T-helper 17 cell (primary cell): ENCODE measurements at places on chromosomes 7 and 10.

DNA sequence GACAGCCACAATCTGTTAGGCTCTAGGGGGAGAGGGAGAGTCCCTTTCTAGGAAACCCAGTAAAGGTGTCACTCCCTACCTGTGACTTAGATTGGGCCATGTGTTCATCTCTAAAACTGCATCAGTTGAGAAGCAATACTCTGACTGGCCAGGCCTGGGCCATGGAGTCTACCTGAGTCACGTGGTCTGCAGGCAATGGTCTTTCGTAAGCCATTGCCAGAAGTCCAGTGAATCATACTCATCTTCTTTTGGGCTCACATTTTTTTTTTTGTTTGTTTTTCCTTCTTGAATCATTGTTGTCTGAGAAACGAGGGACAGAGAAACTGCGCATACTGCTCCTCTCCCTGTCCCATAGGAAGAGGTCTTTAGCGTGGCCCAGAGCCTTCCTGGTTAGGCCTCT lies 215.6 kb downstream of the CCSER2 start:
- DNase-seq, result no peak

DNA sequence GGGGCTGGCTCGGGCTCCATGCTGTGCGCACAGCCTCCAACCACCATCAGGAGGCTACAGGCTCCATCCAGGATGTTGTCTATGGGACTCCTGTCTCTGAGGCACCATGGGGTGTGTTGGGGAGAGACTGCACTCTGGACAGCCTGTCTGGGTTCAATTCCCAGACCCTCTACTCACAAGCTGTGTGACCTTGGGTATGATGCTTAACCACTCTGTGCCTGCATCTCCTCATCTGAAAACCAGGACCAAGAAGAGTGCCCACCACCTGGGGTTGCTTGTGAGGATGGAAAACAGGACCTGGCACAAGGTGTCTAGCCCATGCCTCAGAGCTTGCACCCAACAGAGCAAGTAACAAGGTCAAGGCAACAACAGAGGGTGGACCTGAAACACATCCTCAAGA lies 109.8 kb downstream of the KCNMA1 start:
- DNase-seq, result no peak

DNA sequence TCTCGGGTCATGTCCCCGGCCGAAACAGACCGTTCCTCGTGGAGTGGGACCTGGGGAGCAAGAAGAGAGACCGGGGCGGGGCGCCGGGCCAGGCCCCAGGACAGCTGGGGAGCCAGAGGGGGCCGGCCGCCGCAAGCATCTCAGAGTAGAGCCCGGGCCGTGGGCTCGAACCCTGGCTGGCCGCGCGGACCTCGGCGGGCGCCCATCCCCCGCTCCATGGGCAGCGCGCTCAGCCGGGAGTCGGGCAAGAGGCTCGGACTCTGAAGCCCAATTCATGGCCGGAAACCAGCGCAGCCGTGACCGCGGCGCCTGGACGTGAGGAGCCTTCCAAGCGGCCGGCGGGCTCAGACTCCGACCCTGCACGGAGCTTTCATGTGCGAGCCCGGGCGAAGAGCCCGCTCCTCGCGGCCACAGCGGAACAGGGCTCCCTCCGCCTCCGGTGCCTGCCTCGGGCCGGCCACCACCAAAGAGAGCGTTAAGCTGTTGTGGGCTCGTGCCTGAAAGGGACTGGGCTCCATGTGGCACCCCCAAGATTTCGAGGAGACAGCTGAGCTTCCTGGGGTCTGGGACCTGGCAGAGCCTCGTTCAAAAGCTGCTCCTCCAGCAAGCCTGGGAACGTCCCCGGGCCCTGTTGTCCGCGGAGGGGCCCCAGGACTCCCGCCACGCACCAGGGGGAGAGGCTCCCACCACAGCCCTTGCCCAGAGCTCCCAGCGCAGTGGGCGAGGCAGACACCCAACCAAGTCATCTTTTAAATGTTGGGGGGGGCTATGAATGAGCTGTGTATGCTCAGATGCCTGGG lies 757 bp upstream of the GRID1 start:
- no peak for DNase-seq

DNA sequence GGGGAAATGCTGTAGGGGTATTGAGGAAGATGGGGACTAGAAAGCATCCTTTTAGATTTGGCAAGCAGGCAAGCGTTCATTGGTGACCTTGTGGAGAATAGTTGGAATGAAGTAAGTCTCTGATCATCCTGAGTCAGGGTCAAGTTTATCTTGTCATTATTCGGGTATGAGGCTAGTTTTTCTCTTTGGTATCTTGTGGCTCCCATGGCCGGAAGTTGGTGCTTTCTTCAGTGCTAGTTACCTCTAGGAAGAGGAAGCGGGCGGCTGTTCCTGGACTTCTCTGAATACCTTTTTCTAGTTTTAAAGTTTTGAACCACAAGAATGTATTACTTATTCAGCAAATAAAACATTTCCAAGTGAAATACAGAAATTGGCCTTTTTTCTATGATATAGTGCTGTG lies 9.2 kb downstream of the CREM start:
- DNase-seq, result no peak

DNA sequence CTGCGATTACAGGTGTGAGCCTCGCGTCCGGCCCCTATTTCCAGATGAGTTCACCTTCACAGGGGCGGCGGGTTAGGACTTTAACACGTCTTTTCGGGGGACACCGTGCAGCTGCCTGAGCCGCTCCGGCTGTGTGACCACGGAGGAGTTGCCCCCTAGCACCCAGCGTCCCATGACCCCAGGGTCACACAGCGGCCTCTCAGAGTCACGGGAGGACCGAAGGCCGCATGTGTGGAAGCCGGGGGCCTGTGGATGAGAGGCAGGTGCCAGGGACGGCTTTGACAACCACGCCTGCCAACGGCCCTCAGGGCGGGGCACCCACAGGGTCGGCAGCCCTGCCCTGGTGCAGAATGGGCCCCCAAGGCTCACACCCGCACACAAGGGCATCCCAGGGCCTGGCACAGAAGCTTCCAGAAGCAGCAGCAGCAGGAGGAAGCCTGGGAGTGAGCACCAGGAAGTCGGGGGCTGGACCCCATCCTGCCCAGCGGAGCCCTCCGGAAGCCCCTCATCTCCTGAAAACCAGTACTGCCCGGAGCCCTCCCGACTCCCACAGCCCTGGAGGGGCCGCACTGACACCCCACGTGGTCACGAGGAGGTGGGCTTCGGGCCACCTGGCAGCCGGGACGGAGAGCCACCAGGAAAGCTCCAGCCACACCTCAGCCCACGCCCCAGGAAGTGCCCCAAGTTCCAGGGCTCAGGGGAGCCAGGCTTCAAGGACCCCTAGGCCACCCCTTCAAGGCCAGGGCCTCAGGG lies 32.7 kb downstream of the ADAP1 start:
- DNase-seq, result no peak

DNA sequence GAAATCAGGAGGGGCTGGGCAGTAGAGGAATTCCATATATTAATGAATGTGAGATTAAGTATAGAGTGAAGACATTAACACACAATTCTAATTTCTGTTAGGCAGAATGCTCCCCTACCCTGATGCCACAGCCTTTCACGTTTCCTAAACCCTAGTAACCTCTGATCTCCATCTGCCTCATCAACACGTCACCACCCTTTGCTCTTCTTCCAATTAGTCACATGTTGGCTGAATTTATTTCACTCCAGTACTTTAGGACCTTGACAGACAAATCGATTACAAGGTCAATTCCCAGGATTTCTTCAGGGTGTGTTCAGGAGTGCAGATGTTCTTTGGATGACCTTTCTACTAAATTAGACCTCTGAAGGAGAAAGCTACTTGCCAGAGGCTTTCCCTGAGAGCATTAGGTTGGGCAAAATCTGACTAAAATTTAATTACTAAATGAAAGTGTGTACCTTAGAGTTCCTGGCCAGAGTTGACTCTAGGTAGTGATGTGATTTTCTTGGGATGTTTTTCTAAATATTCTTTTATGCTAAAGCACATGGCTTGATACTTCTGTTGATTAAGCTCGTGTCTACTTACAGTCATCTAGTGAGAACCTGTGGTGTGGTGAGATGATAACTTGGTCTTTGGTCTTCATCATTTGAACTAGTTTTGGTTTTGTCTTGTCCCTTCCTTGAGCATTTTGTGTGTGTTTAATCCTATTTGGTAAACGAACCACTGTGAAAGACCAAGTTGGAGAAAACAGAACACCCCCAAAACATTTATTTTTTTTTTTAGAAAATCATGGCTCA lies 12.7 kb downstream of the AGR2 start:
- no peak for DNase-seq

DNA sequence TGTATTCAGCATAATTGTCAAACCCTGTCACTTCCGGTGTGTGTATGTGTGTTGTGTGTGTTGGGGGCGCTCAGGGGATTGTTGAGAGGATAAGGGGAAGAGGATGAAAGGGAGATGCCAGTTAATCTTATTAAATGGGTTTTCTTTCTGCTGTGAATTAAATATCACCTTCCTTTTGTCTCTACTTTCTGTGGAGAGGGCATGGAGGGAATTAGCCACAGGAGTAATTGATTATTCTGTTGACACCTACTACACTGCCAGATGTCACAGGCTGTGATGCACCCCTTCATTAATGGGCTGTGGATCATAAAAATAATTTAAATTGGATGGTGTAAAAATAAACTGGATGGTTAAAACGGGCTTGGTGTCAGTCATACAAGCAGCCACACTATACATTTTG lies 311.9 kb downstream of the MDFIC start:
- no peak for DNase-seq

- no peak for DNase-seq
Observed at GRCh38 chr7:90846192-90846591, 250.1 kb downstream of the CDK14 start.

DNA sequence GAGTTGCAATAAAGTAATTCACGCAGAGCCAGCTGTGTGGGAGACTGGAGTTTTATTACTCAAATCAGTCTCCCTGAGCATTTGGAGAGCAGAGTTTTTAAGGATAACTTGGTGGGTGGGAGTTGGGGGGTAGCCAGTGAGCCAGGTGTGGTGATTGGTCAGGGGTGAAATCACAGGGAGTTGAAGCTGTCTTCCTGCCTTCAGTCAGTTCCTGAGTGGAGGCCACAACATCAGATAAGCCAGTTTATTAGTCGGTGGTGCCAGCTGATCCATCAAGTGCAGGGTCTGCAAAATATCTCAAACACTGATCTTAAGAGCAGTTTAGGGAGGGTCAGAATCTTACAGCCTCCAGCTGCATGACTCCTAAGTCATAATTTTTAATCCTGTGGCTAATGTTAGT lies 3.3 kb upstream of the CYP51A1 start:
- no peak for DNase-seq

- DNase-seq, result no peak
Observed at GRCh38 chr10:69045441-69046300, 42.2 kb upstream of the SRGN start.

- no peak for DNase-seq
Observed at GRCh38 chr10:132316133-132316532, 8.4 kb upstream of the STK32C start.

DNA sequence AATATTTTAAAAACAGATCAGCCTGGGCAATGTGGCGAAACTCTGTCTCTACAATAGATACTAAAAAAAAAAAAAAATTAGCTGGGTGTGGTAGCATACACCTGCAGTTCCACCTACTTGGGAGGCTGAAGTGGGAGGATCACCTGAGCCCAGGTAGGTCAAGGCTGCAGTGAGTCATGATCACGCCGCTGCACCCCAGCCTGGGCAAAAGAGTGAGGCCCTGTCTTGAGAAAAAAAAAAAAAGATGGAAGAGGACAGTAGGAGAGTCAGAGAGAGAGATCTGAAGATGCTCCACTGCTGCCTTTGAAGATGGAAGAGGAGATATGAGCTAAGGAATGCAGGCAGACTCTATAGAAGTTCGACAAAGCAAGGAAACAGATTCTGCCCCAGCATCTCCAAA lies 181.9 kb downstream of the CALN1 start:
- DNase-seq, result no peak

DNA sequence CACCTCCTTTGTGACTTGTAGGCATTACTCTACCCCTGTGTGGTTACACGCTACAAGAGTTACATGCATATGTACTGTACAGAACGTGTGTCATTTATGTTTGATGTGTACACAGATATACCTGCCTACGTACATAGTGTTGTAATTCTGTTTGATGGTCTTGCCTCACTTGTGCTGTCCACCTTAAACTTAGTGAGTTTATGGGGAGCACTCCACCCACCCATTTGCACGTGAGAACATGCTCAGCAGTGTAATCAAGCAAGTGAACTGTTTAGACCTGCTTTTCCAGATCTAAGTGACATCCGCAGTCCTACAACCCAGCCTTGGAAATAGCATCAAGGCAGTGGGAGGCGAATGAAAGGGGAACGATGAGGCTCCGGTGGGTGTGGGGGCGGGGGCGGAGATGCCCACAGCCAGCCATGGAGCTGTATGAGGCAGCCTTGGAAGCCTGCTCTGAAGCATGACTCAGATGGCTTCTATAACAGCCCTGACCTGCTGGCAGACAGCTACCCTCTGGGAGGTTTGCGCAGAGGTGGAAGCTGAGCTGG lies 52.1 kb downstream of the SUFU start:
- no peak for DNase-seq

- no peak for DNase-seq
Observed at GRCh38 chr10:123766012-123766411, 99.9 kb downstream of the GPR26 start.

- no peak for DNase-seq
Observed at GRCh38 chr10:12241810-12242529, 46.0 kb downstream of the CDC123 start.

- no peak for DNase-seq
Observed at GRCh38 chr7:147912946-147913638, 677.5 kb upstream of the C7orf33 start.

- no peak for DNase-seq
Observed at GRCh38 chr7:100210805-100211204, 8.9 kb upstream of the PVRIG start.
